Memory B cell (primary cell): ENCODE measurements at places on chromosomes 6 and 20.

- no peak for DNase-seq
These were observed 31.4 kb upstream of the BACH2 start for GRCh38 chr6:90328004-90328403.

- no peak for DNase-seq
These were observed 234.2 kb upstream of the CITED2 start for GRCh38 chr6:139608466-139609261.

DNA sequence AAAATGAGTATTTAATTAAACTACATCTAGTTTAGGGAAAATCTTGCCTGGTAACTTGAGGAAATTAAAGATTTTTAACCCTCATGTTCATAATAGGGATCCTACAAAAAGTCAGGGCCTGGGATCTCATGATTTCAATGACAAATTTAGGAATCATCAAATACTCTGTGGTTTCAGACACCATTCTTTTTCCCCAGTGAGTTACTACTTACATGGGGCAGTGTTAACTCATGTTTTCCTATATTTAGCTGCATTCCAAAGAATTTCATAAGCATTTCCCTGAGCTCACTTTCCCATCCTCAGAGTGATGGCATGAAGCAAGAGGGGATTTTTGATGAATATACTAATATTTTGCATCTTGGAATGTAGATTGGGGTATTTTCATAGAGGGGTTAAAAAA, 321.7 kb downstream of the CENPW start:
- DNase-seq: no peak

DNA sequence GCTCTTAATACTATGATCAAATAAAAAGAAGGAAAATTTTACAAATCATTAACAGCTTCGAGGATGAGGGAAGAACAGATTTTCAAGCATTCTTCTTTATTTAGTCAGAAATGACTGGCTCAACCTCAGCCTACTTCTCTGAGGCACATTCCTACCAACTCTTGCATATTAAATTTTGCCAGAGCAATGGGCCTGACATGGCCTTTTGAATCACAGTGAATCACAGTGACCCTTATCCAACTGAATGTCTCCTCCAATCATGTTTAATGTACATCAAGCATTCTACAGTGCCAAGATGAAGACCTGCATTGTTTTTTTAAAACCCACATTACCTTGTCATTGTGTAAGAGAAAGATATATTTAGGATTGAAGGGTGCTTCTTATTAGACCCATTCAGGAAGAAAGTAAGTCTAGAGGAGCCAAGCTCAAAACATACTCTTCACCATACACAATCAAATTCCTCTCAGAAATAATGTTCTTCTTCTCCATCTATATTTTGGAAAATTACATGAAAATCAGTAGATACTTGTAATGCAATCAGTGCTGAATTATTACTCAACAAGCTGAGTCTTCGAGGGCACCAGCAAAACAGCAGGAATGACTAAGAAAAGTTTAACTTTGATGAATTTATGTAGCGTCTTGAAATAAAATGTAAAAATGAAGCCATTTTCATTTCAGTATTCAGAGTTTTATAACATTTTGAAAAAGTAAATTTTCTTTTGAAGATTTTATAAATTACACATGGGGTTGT, 44.1 kb upstream of the MOXD1 start:
- DNase-seq: no peak

DNA sequence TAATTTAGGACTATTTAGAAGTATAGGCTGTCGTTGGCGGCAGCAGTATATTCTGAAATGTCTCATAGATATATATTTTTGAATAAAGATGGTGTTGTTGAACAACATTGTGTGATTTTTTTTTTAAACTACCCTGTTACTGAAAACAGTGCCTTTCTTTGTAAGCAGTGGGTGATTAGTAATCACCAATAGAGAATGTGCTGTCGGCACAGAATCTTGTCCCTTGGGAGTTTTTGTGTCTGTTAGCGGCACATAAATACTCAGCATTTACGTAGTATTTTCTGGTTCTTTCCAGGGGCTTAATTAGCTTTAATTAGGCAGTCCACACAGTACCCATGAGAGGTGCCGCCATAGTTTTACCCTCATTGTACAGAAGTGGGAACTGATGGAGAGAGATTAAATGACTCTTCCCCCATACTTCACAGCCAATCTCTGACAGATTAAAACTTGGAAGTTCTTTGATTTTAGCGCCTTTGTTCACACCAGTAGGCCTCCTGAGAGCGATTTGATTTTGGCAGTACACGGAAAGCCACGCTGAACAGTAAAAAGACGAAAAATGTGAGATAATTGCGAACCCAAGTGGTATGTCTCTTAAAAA, 58.8 kb downstream of the RPRD1B start:
- no peak for DNase-seq

DNA sequence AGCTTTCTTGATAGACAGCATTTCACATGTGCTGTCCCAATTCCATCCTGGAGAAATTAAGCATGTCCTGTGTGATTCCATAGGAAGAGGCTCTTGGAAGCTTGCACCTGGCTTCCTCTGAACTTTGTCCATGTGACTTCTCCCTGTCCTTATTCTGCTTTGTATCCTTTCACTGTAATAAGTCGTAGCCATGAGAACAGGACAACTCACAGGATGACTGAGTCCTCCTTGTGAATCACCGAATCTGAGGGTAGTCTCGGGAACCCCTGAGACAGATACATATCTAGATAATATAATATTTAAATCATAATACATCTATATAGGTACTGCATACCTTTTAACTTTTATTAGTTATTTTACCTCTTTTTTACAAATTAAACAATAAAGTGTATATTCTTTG, 156.7 kb upstream of the THEMIS start:
- no peak for DNase-seq

GRCh38 chr6:67766057-67766456, 869.0 kb upstream of the ADGRB3 start:
- no peak for DNase-seq

GRCh38 chr20:24873025-24873620, 75.9 kb upstream of the CST7 start:
- no peak for DNase-seq

GRCh38 chr6:166143011-166143410, 24.6 kb downstream of the TBXT start:
- no peak for DNase-seq

DNA sequence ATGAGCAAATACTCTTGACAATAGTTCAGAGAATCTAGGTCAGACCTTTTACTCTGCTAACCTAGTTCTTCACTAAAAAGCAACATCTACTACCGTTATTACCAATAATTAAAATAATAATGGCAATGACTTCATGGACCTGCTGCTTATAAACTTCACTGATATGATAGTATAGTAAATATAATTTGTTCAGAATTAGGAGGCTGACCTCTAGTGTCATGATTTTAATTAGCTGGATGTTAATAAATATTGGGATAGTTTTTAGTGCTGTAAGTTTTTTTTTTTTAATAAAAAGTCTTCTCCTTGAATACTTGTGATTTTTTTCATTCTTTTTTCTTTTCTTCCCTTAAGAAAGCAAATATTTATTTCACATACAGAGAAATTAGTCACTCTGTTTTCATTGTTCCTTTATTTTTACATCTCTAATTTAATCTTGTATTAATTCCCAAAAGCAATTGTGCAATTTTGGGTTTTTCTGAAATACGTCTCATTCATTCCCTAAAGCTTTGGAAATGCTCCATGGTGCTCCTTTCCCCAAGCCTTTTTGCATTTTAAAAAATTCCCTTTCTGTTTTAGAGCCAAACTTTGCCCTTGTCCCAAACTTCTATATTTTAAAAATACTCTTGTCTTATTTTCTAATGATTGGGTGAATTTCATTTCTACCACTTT, 46.6 kb upstream of the UST start:
- DNase-seq: no peak

GRCh38 chr6:38567436-38567835, 72.3 kb downstream of the BTBD9 start:
- no peak for DNase-seq

GRCh38 chr6:56169366-56169765, 78.0 kb downstream of the COL21A1 start:
- no peak for DNase-seq

GRCh38 chr6:112017169-112017568, 36.7 kb upstream of the CCN6 start:
- no peak for DNase-seq

DNA sequence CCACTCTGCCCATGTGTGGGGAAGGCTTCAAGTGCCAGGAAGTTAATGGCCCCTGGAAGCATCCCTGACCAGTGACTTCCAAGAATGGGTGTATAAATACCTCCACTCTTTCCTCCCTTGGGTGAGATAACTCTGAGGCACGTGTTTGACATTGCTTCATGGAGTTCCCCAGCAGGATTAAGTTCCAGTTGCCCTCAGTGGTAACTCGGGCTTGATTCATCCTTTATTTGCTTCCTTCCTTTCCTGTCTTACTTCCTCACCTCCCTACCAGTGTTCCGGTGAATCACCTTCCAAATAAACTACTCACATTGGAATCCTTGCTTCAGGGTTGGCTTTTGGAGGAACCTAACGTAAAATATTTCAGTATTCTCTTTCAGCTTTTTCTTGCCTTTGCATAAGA, 84.6 kb upstream of the JAG1 start:
- DNase-seq: no peak

GRCh38 chr20:1418350-1418749, 25.5 kb upstream of the FKBP1A start:
- no peak for DNase-seq

GRCh38 chr20:40568200-40568599, 120.8 kb downstream of the MAFB start:
- DNase-seq: no peak

DNA sequence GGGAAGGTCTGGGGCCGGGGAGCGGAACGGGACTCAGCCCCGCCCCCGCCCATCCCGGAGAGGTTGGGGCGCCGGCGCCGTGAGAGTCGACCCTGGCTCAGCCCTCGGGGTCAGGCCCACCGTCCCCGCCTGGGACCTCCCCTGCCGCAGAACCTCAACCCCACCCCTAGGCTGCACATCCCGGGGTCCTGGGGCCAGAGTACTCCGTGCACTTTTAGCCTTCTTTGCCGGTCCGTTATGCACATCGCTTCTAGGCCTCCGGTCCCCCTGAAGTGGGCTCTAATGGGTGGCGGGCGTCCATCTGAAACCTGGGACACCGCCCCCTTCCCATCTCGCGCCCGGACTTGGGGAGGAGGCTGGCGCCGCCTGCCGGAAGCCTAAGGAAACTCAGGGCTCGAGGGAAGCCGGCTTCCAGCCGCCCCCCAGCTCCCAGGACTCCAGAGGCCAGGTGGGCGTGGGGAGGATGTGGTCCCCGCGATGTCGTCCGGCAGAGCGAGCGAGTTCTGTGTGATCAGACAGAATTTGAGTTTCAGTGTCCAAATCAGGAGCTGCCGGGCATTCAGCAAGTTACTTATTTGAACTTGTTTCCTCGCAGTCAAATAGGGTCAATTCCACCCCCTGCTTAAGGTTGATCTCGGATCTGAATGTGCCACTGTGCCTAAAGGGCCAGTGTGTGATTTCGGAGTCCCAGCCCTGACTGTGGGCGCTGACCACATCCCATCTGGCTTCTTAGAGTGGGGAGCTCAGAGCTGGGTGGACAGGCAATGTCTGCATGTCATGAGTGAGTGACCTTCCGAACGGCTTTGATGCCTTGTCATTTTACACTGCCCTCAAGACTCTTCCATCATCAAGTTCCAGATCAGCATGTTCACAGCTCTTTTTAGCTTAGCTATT, 47.6 kb downstream of the CPXM1 start:
- DNase-seq: no peak
